ENCODE measurements at places on chromosomes 1 and 21.
A peak's percentile ranks its signal among the peaks of the same experiment; 100 is the strongest.

- DNase-seq, result no peak
These were observed 34.1 kb downstream of the DDX20 start for GRCh38 chr1:111789666-111790316.

DNA sequence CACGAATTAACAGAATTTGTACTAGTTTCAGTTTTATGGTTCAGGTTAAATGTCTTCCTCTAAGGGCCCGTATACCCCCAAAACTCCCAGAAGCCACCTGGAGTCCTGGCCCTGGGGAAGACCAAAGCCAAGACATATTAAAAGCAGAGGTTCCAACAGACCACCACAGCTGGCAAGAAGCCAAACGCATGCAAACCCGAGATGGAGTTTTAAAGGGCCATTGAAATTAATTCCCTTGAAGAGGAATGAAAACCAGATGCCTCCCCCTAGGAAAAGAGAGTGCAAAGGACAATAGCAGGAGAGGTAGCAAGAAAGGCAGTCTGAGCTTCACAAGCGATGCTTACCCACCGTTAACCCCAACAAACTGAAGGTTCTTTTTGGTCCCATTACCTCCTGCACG lies 48.1 kb downstream of the KANK4 start:
- no peak for DNase-seq

DNA sequence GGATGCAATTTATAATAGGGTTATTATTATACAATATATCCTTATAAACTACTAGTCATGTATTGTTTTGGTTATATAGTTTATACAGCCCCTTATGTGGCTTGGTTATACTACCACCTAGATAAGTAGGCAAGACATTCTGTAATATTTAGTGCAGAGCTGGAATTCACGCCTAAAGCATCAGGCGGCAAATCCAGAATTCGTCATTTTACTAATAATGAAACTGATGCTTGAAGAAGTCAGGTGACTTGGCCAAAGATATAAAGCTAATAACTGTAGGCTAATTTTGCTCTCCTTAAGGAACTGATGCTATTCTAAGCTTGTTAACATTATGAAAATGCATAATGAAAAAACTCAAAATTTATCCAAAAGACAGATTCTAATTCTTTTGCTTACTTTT lies 10.8 kb downstream of the NSL1 start:
- no peak for DNase-seq

- DNase-seq, result no peak
These were observed 3.9 kb upstream of the WDR64 start for GRCh38 chr1:241648159-241648558.

DNA sequence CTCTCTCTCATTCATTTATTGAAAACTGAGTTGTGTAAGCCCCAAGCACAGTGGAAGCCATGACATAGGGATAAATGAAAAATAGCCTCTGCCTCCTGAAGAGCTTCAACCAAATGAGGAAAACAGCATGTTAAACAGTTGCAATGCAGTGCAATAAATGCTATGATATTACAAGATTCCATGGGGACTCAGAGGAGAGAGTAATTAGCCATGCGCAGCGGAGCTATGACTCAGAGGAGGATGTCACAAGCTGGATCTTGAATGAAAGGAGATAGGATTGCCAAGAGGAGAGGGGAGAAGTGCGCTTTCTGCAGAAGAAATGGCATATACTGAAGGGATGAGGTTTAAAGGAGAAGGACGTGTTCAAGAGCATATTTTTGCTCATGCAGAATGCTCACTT lies 231.3 kb upstream of the PLXNA2 start:
- no peak for DNase-seq

- no peak for DNase-seq
These were observed 192.8 kb upstream of the NR5A2 start for GRCh38 chr1:199834711-199835110.

GRCh38 chr1:238674316-238674715 lies 712.1 kb upstream of the CHRM3 start:
- DNase-seq, result no peak

- DNase-seq, result no peak
These were observed 29.6 kb upstream of the CACHD1 start for GRCh38 chr1:64440183-64440826.

GRCh38 chr1:36304970-36305914 lies 926 bp upstream of the SH3D21 start:
- no peak for DNase-seq

DNA sequence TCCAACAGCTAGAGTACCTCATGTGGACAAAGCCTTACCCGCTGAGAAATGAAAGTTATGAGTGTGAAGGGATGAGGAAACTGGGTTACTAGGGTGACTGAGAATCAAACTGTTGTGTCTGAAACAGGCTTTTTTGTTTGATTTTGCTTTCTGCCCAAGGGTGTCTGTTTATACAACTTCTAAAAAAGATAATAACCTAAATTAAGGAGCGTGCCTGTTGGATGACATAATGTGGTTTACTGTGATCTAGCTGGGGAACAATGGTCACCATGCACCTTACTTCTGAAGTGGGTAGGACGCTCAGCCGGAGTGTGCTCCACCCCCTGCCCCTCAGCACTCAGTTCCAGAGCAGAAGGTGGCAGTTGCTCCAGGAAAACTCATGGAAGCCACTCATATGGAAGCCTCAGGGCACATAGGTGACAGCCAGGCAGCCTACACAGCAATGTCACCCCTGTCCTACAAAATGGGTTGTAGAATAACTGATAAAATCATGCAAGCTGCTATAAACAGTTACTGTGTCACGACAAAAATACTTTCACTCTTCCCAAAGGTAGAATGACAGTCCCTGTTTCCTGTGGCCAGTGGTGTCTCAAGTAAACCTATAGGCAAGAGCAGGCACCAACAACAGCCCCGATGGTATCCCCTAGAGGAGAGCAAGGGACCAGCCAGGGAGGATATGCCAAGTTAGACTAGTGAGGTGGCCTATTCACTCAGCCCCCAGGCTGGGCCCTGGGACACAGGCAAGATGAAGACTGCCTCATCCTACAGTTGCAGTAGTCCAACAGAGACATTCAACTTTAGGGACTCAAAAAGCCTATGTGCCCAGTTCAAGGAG lies 29.3 kb downstream of the SIPA1L2 start:
- DNase-seq, result no peak

- DNase-seq, result no peak
These were observed 130.2 kb downstream of the IFI44 start for GRCh38 chr1:78779831-78780230.

- peak; percentile 80 for DNase-seq
These were observed 1.1 kb upstream of the PLXNA2 start for GRCh38 chr1:208245185-208245705.

- no peak for DNase-seq
These were observed 18.8 kb upstream of the ARTN start for GRCh38 chr1:43914576-43915525.

DNA sequence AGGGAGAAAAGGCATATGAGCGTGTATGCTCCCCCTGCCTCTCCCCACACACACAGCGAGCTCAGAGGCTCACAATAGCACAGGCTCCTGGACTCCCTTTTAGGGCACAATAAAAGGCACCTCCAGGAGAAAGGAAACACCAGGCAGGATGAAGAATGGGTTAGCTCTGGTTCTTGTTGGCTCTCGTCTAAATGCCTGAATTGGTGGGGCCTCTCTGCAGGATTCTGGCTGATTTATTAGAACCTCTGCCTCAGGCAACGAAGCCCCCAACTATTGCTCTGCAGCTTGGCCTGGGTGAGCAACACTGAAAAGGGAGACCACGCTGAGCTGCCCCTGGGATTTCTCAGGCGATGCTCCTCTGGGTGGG lies 590.9 kb upstream of the PLXNA2 start:
- DNase-seq, result no peak

- no peak for DNase-seq
These were observed 130.0 kb downstream of the EDEM3 start for GRCh38 chr1:184624626-184625025.

DNA sequence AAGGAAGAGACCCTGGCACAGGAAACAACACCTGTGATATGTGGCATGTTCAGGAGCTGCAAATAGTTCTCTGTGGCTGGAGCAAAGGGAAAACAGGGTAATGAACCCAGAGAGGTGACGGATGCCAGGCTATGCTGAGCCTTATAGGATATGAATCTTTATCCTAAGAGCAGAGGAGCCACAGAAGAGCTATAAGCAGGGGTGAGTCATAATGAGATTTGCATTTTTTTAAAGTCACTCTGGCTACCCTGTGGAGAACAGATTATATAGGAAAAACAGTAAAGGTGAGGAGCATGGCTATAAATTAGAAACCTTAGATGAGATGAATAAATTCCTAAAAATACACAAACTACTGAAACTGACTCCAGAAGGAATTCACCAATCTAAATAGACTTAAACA lies 12.8 kb upstream of the MPL start:
- no peak for DNase-seq

DNA sequence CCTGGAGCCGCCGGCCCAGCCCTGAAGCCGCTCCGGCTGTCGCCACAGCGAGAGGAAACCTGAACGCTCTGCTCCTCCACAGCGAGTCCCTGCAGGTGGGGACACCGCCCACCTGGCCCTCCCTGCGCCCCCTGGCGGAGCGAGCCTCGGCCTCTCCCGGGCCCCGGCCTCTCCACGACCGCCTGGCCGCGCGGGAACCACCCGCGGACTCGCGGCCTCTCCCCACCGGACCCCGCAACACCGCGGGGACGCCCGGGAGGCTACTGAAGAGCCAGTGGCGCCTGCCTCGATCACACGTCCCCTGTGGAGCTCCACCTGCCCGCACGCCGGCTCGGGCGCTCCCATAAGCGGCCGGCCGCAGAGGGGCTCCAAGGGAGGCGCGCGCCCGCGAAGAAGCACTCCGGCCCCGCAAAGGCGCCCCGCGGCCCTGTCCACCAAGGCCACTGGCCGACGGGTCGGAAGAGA lies 109.6 kb downstream of the KCNN3 start:
- peak; percentile 82 for DNase-seq

DNA sequence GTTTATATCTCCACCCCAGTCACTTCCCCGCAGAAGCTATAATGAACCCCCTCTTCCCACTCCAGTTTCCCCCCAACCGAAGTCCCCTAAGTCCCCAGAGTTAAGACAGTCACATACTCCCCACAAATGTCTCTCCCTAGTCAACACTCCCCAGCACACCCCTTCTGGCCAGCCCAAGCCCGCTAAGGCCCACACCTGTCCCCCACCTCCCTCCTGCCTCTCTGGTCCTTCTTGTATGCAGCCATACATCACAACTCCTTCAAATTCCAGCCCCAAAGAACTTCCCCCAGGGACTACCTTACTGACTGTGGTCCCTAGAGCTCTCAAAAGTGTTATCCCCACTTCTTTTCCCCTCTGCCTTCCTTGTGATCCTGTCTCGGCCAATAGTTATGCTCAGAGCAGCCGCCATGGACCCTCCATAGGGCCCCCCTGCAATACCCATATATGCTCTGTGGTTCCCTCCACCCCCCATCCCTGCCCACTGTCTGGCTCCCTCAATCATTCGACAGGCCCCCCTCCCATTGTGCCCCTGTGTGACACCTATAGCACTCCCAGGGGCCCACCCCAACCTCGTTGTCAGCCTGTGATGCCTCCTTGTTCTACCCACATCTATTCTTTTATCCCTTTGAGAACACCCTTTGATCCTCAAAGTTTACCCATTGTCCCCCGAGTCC lies 2.2 kb downstream of the NSUN4 start:
- DNase-seq, result no peak

DNA sequence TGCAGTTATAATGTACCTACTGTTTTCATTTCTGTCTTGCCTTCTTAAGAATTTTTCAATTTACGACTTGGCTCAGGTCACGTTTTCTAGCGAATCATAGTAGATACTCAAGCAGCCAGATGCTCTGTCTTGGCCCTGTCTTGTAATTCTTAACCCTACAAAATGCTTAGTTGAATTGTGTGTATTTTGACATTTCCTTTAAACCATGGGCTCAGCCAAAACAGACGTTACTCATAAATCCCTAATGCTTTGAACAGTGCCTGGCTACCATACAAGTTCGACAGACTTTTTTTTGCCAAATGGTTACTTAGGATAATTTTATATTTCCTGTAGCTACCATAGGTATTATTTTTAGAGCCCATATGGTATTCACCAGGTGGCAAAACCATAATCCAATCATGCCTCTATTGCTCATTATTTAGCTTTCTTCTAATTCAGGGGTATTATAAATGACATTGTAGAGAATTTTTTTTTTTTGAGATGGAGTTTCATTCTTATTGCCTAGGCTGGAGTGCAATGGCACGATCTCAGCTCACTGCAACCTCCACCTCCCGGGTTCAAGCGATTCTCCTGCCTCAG lies 54.3 kb downstream of the KCNK1 start:
- no peak for DNase-seq

DNA sequence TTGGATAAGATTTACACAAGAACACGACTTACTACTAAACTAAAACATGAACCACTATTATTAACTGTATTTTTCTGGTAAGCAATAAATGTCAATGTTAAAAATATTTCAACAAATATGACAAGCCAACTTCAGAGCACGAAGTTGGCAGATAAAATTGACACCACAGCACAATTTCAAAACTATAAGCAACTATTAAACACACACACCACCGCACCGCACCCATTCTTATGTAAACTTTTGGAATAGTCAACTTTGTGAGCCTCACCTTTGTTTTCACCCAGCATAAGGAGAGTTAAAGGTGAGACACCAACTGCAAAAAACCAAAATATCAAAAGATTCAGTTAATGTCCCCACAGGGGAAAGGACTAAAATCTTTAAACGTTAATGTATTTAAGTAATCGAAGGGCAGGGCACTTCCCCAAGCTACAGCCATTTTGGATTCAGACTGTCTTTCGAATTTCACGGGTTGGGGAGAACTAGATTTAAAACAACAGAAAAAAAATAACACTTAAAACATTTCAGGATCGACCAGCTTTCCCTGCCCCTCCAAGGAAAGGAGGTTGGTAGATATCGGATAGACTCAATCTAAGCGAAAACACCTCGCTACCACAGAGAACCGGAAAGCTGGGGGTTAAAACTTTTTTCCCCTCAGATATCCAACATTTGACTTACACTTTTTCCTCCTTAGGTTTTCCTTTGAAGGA lies 872 bp downstream of the GPBP1L1 start:
- DNase-seq, result peak; percentile 24

DNA sequence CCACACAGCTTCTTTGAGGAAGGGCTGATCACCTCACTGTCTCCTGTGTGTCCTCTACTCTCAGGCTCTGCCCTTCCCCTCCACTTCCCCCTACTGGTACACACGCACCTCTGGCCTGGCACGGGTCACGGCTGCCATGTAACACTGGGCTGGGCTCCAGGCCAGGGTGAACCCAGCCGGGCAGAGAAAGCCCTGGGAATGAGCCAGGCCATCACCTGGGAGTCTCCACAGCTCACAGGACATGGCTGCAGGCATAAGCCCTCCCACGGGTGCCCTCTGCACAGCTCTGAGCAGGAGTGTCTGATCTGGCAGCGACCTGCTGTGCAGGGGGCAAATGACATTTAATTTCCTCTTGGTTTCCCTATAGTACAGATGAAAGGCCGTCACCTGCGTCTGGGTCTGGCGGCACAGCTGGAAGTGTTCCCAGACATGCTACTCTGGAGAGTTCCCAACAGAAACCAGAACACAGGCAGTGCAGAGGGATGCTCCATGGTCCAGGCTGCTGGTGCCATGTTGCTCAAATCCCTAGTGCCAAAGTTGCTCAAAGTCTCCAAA lies 61.2 kb downstream of the ERI3 start:
- DNase-seq, result no peak

GRCh38 chr1:162878000-162878596 lies 17.1 kb upstream of the CCDC190 start:
- DNase-seq, result peak; percentile 3

All from CD4-positive, alpha-beta T cell treated with Interleukin-21 for 1 hour (primary cell).